ENCODE measurements at places on chromosomes 1 and 21.
A peak's percentile ranks its signal among the peaks of the same experiment; 100 is the strongest.

- no peak for DNase-seq
These were observed 35.5 kb upstream of the ZNF362 start for GRCh38 chr1:33220676-33221384.

DNA sequence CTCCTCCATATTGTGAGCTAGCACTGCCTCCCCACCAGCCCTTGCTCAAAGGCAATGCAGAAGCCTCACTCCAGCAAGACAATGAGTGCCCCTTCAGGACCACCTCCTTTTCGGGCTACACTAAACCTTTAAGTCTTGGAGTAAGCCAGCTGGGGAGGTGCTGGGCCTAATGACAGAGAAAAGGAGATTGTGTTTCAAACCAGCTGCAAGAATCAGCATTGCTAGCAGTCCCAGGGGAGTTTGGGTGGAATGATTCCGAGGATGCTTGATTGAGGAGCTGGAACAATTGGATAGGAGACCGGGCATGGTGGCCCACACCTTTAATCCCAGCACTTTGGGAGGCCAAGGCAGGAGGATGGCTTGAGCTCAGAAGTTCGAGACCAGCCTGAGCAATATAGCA is 54.1 kb upstream of the GPR37L1 start:
- no peak for DNase-seq

- no peak for DNase-seq
These were observed 4.9 kb downstream of the GREM2 start for GRCh38 chr1:240607006-240607405.

GRCh38 chr1:175287849-175288248 is 95.3 kb upstream of the KIAA0040 start:
- no peak for DNase-seq

DNA sequence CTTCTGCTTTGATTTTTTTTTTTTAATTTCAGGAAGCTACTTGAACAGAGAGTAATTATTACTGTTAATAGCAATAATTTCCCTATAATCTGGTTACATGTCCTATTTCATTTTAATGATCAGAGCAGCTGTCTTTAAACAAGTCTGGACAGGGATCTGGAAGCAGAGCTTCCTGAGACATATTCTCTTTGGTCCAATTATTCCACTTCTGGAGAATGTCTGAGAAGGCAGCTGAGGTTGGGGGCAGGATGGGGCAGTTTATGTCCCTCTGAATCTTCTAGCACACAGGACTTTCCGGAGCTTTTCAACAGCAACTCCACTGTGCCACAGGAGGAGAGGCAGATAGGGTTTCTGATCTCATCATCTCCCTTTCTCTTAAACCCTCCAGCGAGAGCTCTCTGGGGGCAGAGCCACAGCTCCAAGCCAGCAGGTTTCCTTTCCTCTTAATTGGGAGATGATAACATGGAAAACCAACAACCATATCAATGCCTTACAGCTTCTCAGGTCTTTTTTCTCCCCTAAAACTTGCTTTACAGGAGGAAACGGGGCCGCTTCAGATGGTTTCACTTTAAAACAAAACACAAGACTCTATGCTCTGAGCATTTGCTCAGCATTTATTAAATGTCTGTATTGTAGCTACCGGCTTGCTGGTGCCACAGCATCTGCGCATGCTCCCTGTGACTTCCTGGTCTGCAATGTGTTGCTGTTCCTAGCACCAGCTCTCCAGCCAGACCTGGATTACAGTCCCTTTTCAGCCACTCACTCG is 425.7 kb upstream of the USP24 start:
- peak; percentile 25 for DNase-seq

GRCh38 chr1:95437011-95437410 is 203.0 kb downstream of the RWDD3 start:
- DNase-seq: no peak

DNA sequence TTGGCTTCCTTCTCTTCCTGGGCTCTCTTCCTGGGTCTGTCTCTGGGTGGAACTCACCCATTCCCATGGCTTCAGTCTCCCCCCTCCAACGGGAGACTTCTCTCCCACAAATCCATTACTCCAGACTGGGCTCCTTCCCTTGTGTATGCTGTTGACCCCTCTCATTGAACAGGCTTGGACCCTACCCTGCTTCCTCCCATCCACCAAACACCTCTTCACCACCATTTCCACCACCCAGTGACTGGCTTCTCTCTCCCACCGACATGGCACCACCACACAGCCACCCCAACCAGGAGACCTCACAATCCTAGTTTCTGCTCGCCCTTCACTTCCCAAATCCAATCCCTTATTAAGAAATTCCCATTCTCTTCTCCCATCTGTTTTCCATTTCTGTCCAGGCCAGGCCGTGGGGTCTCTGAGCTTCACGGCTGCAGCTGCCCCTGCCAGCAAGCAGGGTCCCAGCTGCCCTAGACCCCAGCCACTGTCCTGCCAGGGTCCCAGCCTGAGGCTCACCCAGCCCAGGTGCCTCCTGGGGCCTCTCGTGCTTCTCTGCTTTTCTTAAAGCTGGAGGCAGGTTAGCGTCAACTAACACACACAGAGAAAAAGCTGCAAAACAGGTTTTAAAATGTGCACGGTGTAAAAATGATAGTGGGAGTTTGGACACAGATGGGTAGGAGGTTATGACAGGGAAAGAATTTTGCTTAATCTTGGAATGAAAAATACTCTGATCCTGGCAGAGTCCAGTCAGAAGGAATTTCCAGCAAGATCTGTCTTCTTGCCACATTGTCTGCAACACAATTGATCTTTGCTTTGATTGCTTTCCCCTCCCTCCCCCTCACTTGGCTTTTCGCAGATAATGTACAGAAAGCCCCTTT is 383.8 kb upstream of the VAMP3 start:
- DNase-seq: no peak

GRCh38 chr1:204885790-204886189 is 15.1 kb downstream of the NFASC start:
- DNase-seq: no peak

DNA sequence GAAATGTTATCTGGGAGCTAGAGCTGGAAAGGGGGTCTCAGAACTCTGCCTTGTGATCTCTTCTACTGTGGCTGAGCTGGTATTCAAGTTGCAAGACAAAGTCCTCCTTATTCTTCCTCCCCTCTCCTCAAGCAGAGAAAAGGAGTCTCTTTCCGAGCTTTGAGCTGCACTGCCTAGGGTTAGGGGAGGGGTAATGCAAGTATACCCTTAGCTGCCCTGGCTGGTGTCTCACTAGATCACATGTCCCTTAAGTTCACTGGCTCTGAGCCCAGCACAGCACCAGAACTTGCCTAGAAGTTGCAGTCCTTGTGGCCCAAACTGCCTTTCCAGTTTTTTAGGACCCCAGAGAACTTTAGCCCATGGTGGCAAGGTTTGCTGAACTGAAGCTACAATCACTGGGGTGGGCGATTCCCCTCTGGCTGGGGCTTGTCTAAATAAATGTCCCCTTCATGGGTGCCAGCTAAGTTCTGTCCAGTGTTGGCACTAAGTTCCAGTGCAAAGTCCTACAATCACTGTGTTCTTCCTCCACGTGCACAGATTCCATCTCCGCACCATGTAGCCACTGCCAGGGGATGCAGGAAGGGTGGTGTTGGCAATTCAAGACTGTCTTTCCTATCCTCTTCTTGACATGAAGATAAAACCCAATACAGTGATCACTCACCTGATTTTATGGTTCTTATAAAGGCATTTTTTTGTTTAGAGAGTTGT is 22.7 kb upstream of the CHIA start:
- DNase-seq: no peak

- no peak for DNase-seq
These were observed 895 bp upstream of the UBR4 start for GRCh38 chr1:19210772-19211549.

DNA sequence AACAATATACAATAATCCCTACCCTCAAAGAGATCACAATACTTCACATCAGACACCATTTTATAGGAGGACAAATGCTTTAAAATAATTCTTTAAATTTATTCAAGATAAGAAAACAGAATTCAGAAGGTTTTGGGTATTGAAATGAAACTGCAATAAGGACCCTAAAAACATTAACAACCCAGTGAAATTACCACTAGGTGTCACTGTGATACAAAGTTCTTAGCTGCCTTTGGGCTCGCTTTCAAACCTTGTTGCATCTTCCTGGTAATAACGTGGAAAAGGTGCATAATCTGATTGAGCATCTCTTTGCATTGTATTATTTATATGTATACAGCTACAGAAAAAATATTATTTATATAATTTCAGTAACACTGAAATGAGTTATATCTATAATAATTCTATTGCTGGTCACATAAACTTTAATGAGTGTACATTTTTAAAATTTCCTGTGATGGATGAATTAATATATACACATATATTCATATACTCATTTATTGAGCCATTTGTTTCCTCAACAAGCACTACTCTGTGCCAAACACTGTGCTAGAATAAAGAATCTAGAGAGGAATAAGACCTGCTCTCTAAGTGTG is 185.2 kb downstream of the FAF1 start:
- DNase-seq: no peak

- no peak for DNase-seq
These were observed 1093.6 kb upstream of the B3GALT2 start for GRCh38 chr1:194279975-194280374.

DNA sequence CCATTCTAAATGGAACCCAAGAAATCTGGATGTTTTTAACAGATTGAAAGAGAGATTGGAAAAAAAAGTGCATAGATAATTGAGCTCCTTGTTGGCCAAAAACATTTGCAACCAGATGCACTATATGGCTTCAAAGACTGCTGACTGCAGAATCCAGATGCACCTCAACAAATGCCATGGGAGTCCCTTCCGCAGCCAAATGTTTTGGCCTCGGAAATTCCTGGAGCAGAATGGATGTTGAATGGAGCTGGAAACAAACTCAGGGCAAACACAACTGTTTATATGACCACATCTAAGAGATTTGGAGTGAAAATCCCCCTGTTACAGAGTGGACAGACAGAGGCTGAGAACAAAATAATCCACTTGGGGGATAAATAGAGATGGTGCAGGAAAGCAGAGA is 285.0 kb upstream of the NFIA start:
- DNase-seq: no peak

DNA sequence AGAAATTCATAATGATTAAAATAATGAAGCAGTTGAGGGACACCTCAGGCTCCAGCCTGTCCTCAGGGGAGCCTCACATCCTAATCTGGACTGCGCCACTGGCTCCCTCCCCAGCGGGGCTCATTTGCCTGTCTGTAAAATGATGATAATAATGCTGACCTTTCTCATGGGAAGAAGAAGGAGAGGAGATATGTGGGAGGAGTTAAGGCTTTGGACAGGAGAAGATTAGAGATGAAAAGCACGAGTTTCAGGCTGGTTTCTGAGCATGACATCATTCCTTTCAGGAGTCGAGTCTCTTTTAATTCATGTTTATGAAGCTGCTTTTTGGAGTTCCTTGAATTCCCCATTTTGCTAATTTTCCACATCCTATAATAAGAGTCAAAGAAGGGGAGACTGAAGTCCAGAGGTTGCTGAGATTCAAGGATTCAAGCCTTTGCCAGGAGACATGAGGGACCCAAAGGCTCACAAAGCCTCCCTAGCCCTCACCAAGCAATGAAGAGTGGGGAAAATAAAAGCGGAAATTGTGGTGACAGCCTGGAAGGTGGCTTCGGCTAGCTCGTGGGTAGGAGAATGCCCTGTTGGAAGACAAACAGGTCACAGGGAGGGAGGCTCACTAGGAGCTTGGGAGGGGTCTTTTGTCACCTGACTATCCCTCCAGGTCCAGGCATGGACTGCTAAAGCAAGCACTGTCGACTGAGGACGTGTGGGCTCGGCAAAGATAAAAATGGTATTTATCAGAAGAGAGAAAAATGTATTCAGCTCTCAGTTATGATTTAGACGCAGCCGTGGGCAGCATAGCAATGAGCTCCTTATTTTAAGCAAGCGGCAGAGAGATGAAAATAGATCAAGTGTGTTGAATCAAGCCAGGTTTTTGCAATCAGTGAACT is 27.5 kb upstream of the STMN1 start:
- DNase-seq: no peak

GRCh38 chr1:214058076-214058475 is 70.3 kb downstream of the PROX1 start:
- no peak for DNase-seq

GRCh38 chr21:29520171-29520570 is 221.4 kb downstream of the BACH1 start:
- no peak for DNase-seq

DNA sequence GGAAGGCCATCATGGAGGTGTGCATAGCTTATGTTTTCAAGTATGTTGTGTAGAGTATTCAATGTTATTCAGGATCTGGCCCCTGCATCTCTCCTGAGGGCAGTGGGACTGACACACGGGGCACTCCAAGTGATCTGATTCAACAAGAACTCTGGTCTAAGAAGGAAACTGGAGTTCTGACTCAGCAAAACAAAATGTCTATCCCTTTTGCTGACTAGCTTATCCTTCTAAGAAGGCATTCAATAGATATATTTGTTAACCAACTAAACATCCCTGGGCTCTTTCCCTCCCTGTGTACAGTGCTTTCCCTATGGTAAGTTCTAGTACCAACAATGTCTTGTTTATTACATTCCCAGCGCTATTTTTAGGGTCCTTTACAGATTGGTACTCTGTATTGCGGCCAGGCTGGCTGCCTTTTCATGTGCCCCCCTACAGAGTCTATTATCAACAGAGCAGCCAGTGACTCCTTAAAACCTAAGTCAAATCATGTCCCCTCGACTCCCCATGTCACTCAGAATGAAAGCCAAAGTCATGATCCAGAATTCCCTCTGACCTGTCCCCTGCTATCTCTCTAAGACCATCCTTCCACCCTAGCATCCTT is 304.9 kb downstream of the KCNH1 start:
- DNase-seq: no peak

DNA sequence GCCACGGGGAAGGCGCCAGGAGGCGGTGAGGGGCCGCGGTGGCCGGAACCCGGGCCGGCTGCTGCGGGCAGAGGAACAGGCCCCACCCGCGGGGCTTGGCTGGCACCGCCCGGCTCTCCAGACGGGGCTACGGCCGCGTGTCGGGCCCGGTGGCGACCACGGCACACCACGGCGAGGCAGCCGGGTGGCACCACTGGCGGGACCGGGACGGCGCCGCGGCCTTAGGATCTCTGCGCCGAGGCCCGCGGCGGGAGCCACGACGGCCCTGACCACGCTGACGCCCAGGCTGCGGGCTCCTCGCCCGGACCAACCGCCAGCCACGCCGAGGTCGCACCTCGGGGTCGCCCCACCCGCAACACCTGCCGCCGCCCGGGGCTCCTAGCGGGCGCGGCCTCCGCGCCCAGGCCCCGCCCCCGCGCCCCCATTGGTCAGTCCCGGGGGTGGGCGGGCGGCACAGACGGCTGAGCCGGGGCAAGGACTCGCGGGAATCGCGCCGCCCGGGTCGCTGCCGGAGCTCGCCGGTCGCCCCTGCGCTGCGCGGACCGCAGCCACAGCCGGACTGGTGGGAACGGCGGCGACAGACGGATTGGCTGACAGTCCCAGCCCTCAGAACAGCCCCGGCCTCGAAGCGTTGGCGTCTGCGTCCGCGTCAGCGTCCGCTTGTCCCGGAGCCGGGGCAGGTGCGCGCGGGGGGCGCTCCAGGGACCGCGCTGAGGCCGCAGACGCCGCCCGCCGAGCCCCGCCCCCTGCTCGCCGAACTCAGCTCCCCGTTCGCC is at the start of gene BMP8A:
Gene BMP8A, plus strand, starts transcription at position 491 of the 776 bp plus-strand sequence. CDS start 356 bp downstream, outside the sequence.
- DNase-seq: no peak
